NCI-H1048 (cell line): ENCODE measurements at places on chromosomes 5 and 9.

GRCh38 chr5:164326219-164326618, 820.8 kb downstream of the MAT2B start:
- DNase-seq: no peak

GRCh38 chr5:28082610-28083009, 1044.2 kb upstream of the CDH9 start:
- no peak for DNase-seq

GRCh38 chr5:1300581-1301083, 5.8 kb upstream of the TERT start:
- DNase-seq: no peak

DNA sequence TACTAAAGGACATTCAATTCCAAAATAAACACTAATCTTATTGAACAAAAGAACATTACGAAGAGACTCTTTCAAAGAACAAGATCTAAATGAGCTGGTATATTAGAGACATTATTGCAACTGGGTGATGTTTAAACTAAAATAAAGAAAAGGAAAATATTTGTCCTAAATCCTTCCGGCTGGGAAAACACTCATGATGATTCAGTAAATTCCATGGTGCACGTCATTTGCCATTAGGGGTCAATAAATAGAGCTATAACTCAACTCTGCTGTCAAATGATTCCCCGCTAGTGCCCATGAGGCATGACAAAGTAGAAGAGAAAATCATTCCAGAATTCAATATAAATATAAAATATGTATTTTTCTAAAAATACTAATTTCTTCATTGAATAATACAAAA, 565.5 kb upstream of the TUSC1 start:
- DNase-seq: no peak

DNA sequence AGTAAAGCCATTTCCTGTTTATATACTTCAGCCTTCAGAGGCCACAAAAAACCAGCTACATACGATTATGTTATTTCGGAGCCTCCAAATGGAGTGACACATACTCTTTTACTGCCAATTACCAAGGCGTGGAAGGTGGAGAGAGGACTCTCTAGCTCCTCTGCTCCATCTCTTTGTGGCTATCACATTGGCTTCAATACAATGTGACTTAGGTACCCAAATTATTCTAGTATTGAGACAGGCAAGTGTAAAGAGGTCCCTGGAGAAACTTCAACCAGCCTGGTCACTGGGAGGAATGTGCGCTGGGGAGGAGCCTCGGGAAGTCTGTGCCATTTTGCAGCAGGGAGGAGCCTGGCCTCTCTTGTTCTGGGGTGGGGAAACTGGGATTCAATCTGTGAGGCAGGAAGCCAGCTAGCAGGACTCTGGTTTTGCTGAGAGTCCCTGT, 85.8 kb upstream of the TAS2R1 start:
- DNase-seq: no peak

GRCh38 chr5:146680846-146681584, 165.0 kb upstream of the GPR151 start:
- no peak for DNase-seq

- DNase-seq: no peak
Observed at GRCh38 chr5:168663276-168664004, 84.3 kb upstream of the PANK3 start.

GRCh38 chr5:171270136-171270535, 38.9 kb upstream of the TLX3 start:
- no peak for DNase-seq

DNA sequence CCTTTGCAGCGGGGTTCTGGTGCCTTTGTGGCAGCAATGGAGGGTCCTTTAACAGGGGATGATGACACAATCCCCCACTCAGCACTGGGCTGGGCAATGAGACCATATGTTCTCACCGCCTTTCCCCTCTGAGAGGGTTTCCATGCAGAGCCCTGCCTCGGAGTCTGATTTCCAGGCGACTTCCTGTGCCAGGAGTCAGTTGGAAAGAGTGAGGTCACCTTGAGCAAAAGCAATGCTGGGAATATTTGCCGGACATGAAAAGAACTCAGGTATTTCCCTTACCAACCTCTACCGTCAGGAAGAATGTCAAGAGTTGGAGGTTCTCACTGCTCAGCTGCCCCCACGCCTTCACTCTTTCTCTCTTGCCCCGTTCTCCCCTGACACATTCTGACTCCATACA, 284.2 kb upstream of the IRX1 start:
- no peak for DNase-seq

- DNase-seq: no peak
Observed at GRCh38 chr5:132746954-132747615, at the start of gene CCNI2. CCNI2 (plus strand) TSS chr5:132747426; CDS start chr5:132747496, 70 bp downstream.

DNA sequence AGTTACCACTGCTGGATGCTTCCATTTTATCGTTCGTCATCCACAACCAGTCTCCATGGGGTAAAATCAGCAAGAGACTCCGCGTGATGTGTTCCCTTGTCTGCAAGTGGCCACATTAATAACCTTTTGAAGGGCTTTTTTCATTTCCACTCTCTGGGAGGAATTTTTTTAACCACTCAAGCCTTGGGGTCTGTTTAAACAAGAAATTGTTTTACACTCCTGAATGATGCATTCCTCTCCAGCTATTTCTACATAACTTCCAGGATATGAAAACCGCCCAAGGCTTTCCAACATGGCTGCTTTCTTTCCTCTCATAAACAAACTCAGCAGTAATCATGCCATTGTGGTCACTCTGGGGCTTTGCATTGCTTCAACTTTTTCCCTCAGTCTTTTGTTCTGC, 217.2 kb upstream of the DAPK1 start:
- no peak for DNase-seq

- no peak for DNase-seq
Observed at GRCh38 chr5:115363879-115364278, 67.4 kb upstream of the CCDC112 start.

DNA sequence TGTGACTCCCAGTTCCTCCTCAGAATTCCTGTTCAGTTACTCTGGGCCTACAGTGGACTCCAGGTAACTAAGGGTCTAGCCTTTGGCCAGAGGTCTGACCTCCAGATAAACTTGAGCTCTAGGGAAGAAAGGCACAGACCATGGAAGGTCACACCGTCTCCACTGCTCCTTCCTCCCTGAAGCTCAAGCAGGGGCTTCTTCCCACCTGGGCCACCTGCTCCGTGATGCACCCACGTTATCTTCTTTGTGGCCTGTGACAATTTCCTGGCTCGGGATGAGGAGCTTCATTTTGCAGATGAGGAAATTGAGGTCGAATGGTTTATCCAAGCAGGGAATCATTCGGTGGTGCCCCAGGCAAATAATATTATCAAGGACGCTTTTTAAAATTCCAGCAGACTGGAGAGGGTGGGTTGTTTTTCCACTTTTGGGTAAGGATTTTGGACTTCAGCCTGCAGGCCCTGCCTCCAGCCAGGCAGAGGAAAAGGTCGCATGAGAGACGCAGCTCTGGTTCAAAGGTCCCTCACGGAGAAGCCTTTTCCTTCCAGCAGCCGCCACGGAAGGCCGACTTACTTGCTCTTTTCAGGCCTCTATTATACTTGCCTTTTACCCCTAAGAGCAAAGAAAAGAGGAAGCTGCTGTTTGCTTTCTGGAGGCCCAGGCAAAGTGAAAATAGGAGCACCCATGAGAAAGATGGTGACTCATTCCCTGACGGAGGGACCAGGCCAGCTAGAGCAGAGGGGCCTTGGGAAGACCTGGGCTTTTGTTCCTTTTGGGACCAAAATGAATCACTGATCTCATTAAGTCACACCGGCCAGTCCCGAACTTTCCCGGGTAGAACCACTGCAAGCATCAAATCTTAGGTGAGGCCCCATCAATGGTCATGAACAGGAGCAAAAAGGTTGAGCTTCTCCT, 22.8 kb upstream of the DUSP1 start:
- DNase-seq: no peak

DNA sequence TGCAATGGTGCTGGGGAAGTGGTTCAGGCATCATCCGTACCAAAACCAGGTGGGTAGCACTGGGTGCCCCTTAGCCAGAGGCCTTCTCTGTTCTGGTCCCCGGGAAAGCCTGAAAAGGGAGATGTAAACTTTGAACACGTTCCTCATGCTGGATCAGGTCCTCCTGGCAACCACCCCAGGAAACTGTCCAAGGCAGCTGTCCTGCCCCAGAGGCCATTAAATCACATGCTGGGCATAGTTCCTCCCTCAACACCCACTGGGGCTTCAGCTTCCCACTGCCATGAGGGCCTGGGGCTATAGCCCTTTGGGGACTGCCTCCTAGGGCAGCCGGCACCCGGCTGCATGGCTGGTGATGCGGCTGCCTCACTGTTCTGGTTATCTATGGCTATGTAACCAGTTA, 228.9 kb upstream of the MVB12B start:
- no peak for DNase-seq

GRCh38 chr5:31396611-31397295, 135.1 kb downstream of the DROSHA start:
- DNase-seq: no peak

DNA sequence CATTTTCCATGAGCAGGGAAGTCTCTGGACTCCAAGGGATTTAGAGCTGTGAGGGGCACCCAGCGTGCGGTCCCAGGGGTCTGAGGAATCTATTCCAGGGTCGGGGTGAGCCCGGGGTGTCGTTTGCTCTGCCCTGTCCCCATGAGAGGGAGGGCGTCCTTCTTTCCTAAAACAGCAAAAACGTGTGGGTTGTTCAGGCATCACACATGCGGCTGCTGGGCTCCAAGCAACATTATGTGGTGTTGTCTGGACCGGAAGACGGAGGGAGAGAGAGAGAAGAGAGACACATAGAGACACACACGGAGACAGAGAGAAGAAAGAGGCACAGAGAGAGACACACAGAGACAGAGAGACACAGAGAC, 42.7 kb upstream of the COL5A1 start:
- no peak for DNase-seq

GRCh38 chr5:58153255-58153654, 306.6 kb downstream of the PLK2 start:
- DNase-seq: no peak
